Sciatic nerve (tissue), 2 donors: ENCODE measurements at places on chromosomes 1 and 21.

DNA sequence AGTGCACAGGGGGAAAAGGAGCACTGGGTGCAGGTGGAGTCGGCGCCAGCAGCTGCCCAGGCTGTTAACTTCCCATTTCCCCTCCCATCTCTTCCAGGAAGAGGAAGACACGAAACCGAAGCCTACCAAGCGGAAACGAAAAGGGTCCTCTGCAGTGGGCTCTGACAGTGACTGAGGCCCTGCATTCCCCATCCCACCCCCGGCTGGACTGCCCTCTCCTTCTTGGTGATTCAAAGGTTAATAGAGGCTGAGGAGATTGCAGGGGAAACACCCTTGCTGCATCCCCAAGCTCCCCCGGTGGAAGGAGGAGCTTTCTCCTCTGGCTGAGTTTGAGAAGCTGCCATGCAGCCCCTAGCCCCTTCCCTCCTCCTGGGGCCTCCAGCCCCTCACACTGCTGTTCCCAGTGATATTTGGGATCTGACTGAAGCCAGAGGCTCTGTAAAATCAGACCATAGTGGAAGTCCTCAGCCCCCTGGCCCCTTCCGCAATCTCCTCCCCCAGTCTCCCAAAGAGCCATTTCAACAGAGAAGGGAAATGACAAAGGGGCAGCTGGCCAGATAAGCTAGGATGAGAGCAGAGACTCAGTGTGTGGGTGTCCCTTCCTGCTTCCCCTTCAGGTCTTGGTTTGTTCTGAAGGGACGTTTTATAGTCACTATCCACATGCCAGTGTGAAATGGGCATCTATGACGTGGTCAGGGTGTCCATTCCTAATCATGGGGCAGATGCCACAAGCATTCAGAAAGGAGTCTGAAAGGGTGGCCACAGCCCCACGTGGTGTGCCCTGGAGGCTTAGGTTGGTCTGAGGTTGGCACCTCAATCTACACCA lies 1.9 kb upstream of the SLC27A3 start:
- no peak for DNase-seq

GRCh38 chr1:247496581-247497285 lies 38.8 kb upstream of the OR2B11 start:
- no peak for DNase-seq

DNA sequence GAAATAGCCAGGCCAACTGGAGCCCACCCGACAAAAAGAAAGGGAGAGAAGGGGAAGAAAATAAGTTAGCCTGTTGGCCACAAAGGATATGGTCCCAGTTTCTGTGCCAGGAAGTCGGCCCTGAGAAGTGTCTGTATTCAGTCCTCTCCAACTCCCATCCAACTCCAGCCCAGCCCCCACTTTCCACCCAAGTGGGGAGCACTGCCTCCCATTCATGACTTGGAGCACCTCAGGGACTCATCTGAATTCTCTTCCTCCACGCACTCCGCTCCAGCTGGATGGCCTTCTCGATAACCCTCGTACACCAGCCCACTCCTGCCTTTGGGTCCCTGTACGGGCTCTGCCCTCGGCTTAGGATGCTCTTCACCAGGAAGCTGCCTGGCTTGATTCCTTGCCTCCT lies 2.0 kb upstream of the WNT2B start:
- no peak for DNase-seq

- no peak for DNase-seq
Measured at GRCh38 chr1:175527773-175528172, 215.6 kb downstream of the TNR start.
